NCI-H524 (cell line): ENCODE measurements at places on chromosomes 5 and 9.

GRCh38 chr5:29185558-29185957 lies 2007.9 kb upstream of the CDH6 start:
- DNase-seq = no peak

- DNase-seq = no peak
These were observed 233.8 kb upstream of the TMEM161B start for GRCh38 chr5:88502179-88503040.

GRCh38 chr9:97176206-97176605 lies 131.3 kb upstream of the CCDC180 start:
- peak; percentile 62 for DNase-seq

DNA sequence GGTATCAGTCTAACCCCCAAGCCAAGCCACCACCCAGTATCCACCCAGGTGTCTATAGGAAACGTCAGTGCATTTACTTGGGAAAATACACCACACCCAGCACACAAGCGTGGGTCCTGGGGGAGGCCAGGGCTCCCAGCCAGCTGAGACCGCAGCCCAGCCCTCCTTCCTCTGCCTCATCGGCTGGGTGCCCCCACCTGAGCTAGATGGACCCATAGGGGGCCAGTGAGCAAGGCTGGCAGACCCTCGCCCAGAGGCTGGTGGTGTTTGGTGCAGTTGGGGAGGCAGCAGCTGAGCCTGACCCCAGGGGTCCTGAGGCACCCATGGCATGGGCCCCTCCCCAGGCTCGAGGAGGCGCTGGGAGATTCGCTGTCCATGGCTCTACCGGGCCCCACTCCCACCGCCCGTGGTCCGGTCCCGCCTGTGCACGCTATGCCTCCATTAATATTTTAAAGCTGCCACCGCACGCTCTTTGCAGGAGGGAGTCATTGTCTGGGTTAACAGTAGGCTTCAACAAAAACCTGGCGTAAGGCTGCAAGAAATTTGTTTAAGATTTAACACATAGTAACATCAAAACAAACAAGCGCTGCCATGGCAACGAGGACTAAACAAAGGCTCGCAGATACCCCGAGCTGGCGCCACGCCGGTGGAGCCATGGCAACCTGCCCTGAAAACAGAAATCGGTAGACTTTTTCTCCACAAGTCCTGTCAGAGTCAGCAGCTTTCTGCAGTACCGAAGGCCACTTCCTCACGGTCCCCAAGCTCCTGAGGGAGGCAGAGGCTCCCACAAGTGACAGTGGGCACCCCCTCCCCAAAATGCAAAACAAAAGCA lies 20.6 kb downstream of the TPPP start:
- DNase-seq = no peak

DNA sequence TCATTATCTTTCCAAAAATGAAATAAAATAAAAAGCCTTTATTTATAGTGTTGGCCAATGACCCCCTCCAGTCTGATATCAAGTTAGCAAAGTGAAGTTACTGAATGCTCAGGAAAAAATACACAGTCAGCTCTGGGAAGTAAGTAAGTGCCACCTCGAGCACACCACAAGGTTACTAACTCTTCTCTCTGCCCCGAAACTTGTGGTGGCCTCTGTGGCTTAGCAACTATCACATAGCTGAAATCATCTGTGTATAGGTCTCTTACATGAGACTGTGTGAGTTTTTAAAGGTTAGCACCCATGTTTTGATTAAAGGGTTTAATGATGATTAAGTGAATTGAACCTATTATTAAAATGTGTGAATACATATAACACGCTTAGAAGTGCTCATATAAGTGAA lies 161.4 kb upstream of the KLF4 start:
- DNase-seq = no peak

DNA sequence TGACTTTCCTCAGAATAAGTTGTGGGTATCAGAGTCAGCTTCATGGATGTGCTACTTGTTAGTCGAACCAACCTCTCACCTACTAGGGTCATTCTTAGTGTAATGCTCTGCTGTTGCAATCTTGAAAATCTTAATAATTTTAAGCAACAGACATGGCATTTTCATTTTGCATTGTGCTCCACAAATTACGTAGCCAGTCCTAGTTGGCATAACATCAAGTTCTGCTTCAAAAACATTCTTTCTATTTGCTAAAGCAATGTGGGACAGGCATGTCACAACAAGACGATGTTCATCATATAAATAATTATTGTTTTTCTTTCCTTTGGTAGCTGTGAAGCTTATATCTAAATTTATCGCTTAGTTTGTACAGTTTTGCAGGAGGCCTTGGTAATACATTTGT lies 39.3 kb upstream of the CDH12 start:
- no peak for DNase-seq

GRCh38 chr5:83244516-83244915 lies 167.2 kb downstream of the XRCC4 start:
- DNase-seq = no peak

- no peak for DNase-seq
These were observed 164.0 kb downstream of the ARL15 start for GRCh38 chr5:54146390-54146789.

DNA sequence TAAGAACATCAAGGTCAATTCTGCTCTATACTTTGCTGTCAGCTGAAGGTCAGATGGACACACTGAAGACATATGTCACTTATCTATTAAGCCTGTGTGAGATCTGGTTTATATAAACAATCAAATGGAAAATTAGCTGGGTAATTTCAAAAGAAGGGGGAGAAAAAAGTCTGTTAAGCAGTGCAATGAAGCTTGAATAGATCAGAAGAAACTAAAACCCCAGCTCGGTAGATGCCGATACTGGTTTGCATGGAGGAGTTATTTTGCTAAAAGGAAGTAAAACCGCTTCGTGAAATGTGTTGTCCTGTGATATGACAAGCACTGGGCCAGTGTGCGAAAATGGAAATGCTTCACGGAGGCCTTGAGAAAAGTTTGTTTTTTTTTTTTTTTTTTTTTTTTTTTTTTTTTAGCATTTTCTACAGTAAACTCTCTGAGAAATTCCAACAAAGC lies 148.8 kb downstream of the MEF2C start:
- peak; percentile 34 for DNase-seq

DNA sequence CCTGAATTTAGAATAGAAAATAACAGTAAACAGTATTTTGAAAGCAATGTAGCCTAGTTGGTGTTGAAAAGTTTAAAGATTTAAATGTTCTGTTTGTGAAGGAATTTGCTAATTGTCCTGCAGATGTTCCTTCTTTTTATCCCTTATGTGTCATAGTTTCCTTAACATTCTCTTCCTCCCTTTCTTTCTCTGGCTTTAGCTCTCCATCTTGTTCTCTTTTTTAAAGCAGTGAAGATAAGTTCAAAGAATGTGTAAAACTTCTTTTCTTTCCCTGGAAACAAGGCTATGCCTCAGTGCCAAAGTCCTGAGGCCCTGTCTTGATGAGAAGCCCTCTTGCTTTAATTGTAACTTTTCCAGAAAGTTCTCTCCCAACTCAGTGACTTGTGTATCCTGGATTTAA lies 24.4 kb upstream of the GAS1 start:
- no peak for DNase-seq

GRCh38 chr5:168570490-168571328 lies 8.5 kb downstream of the PANK3 start:
- no peak for DNase-seq

DNA sequence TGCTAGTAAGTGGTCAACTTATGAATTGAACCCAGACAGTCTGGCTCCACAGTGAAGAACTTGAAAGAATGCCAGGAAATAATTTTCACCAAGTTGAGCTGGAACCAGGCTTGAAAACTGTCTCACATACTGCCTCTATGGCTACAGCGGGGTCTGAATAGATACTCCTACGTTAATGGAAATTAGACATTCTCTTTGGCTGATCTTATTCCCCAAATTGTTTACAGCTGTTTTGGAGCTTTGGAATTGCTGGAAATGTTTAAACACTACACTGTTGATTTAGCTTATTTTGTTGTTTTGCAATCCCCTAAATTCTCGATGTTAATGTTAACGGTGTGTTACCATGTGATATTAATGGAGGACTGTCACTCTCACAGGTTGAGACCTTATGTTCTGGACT lies 146.4 kb downstream of the FBXL7 start:
- DNase-seq = no peak

- no peak for DNase-seq
These were observed 107.1 kb upstream of the LMX1B start for GRCh38 chr9:126506361-126507317.

GRCh38 chr5:42995360-42995751 lies 44.8 kb downstream of the ANXA2R start:
- peak; percentile 39 for DNase-seq
